CD8-positive, alpha-beta memory T cell (primary cell): ENCODE measurements at places on chromosomes 3 and 15.
A peak's percentile ranks its signal among the peaks of the same experiment; 100 is the strongest.

GRCh38 chr3:43176666-43177065 is 70.8 kb upstream of the POMGNT2 start:
- DNase-seq, result no peak

GRCh38 chr15:42035435-42035761 is 14.6 kb upstream of the PLA2G4E start:
- no peak for DNase-seq

DNA sequence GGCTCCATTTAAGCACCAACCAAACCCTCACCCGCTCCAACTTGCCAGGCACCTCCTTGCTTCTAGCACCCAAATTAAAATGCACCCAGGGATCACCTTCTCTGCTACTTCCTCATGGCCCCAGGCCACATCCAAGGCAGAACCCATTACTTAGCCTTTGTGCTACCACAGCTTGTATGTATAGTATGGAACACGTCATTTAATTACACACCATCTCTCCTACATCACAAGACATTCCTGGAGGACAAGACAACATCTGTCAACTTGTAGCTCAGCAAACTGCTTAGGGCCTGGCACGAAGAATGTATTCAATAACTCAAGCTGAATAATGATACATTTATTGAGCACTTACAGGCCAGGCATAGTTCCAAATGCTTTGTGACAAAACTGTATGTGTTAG is 23.3 kb downstream of the ZDHHC3 start:
- no peak for DNase-seq

GRCh38 chr15:56608140-56608778 is 125.0 kb downstream of the ZNF280D start:
- DNase-seq, result no peak

DNA sequence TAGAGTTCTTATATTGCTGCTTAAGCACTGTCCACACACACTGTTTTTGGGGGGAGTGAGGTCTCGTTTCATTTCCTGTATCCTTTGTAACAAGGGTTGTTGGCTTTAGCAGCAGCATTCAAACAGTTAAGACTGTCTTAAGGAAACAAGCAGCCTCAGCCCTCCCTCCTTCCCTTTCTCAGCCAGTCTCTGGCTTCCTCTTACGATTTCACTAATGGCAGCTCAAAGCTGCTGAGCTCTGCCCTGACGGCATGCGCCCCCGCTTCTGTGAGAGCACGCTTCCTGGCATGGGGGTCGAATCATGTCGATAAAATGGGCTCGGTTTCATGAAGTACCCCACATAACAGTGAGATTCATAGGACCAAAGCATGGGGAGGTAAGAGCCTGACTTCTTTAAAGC is 105.0 kb downstream of the KLHL25 start:
- peak; percentile 47 for DNase-seq

- DNase-seq, result peak; percentile 61
Observed at GRCh38 chr3:152193673-152194267, 75.0 kb upstream of the MBNL1 start.
